ENCODE measurements at places on chromosomes 5 and 9. TPM values are rescaled to one million over a fixed set of nuclear protein-coding genes. Genes with fewer than 3 reads are reported as not detected.

GRCh38 chr5:75558981-75559632, 47.4 kb downstream of the POLK start:
- no peak for DNase-seq

- DNase-seq = no peak
Measured at GRCh38 chr9:14585730-14586473, 107.3 kb downstream of the ZDHHC21 start.

CCNO gene
- not detected for polyA plus RNA-seq

DNA sequence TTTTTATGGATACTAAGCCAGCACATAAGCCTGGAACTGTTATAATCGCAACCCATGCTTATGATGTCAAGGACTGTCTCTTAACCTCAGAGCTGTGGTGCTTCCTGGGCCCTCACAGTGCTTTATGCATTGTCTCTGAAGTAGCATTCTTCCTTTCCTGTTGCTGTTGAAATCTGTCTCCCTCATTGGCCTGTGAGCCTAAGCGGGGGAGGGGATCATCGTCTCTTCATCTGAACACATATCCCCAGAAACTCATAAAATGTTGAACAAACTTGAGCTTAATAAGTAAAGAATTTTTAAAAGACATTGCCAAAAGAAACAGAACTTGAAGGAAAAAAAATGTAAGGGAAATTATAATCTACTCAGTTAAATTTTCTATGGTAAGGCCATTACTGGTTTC, 80.3 kb downstream of the SGCD start:
- no peak for DNase-seq

NR2F1 gene
- polyA plus RNA-seq = 0.57 TPM

- DNase-seq = no peak
Measured at GRCh38 chr9:134454476-134454857, 128.2 kb downstream of the RXRA start.

DNA sequence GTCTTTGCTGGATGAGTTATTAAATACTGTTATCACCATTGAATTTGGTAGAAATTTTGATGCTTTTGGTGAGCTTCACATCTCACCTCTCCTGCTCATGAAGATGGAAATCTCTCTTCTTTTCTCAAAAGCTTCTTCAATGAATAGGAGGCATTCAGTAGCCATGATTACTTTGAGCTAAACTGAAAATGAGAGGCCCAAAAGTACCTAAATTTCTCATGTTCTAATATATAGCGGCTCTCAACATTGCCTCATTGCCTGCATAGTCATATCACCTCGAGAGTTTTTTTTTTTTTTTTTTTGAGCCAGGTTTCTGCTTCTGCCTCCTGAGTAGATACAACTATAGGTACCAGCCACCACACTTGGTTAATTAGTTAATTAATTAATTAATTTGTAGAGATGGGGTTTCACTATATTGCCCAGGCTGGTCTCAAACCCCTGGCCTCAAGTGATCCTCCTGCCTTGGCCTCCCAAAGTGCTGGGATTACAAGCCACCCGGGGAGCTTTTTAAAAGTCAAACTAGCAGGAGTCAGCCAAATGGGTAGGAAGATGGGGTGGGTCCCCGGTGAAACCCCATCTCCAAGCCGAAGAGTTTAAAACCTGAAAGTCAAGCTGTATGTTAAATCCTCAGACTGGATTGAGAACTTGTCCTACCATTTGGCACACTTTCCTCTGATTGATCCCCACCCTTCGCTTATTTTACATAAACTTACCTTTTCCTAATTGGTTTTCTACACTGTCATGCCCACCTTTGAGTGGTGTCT, 169.0 kb downstream of the DOCK2 start:
- DNase-seq = no peak

PCDHB11 gene
- polyA plus RNA-seq = 0.13 TPM

GFI1B gene
- 0.14 TPM for polyA plus RNA-seq

CKMT2 gene
- polyA plus RNA-seq = 1,358 TPM

DNA sequence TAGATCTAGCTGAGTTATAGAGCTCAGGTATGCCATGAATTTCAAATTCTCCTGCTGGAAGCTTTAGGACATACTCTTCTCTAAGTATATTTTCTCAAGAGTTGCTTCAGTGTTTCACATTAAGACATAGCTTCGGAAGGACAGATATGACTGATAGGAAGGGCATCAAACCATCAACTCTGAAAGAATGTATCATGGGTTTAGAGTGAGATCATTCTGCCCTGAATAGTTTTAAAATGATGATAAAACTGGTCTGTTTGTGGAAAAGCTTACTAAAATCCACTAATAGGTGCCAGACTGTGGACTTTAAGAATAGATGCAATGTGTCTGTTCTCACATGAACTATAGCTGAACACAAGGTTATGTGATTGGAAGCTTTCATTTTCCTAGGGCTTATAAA, 8.4 kb downstream of the SPEF2 start:
- no peak for DNase-seq

GRCh38 chr9:87184956-87185642, 237.8 kb upstream of the GAS1 start:
- DNase-seq = no peak

DNA sequence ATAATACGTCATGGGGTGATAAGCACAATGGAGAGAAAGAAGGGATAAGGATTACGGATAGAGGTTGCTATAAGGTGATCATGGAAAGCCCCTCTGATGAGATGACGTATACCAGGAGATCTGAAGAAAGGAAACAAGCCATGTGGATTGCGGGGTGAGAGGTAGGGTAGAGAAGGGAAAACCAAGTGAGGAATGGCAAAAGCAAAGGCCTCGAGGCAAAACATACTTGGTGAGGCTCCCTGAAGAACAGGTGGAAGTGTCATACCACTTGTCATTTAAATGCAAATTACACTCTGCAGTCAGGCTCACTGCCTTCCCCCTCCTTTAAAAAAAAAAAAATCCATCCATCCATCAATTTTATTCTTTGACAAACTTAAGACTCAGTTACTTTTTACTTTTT, 420.8 kb downstream of the RAB3C start:
- DNase-seq = no peak

DNA sequence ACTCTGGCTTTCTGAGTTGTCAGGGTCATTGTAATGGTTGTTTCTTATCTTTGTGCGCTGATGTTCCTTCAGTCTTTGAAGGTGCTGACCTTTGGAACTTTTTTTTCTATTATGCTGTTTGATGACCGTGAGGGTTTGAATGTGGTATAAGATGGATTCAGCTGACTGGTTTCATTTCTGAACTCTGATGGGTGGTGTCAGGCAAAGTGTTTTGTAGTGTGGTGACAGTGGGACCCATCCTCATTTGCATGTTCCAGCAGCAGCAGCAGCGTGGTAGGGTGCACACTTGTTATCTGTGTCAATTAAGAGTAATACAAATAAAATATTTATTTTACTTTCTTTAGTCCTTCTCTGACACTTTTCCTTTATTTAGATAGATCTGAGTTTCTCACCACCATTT, 227.7 kb upstream of the PRR16 start:
- no peak for DNase-seq

- DNase-seq = no peak
Measured at GRCh38 chr9:113306566-113306965, 3.4 kb upstream of the RNF183 start.

- no peak for DNase-seq
Measured at GRCh38 chr5:27011274-27011673, 27.1 kb downstream of the CDH9 start.

GRCh38 chr5:55410845-55411244, 103.1 kb downstream of the MTREX start:
- DNase-seq = no peak

GRCh38 chr9:85420750-85421149, 321.0 kb downstream of the AGTPBP1 start:
- DNase-seq = no peak

DNA sequence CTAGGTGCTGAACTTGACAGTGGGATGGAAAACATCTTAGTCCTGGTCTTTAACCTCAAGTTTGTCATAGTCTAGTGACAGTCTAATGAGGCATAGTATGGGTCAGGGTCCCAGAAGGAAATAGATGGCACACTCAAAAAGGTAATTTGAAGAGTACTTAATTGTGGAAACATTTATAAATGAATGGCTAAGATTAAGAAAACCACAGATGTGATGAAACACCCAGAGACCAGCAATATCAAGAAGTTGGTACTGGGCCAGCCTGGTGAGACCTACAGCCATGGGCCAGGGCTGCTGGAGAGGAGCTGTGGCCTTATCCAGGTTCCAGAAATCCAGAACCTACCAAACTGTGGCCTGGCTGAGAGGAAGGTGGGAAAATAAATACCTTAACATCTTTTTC, 93.5 kb upstream of the ATG10 start:
- no peak for DNase-seq

DNA sequence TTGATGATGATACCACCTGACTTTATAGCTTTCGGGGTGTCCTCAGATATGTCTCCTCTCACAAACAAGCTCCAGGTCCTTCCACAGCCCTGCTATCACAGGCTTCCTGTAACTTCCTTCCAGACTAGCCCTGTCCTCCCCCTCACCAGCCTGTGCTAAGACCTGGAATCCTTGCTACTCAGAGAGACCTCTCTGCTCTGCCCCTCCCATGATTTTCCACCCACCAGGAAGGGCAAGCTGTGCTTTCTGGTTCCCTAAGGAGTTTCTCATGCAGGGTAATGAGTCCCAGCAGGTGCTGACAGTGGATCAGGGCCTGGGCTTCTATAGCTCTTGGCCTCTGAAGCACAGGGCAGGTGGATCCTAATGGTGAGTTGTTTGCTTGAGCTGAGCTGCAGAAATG, 86.9 kb downstream of the AOPEP start:
- DNase-seq = no peak

GRCh38 chr5:135454946-135455345, 2.8 kb upstream of the TIFAB start:
- DNase-seq = no peak

- DNase-seq = no peak
Measured at GRCh38 chr5:67146574-67146973, 50.0 kb downstream of the CD180 start.

GRCh38 chr9:127525401-127526188, 74.3 kb downstream of the LRSAM1 start:
- DNase-seq = no peak

ELAVL2 gene
- polyA plus RNA-seq = 0.04 TPM

DNA sequence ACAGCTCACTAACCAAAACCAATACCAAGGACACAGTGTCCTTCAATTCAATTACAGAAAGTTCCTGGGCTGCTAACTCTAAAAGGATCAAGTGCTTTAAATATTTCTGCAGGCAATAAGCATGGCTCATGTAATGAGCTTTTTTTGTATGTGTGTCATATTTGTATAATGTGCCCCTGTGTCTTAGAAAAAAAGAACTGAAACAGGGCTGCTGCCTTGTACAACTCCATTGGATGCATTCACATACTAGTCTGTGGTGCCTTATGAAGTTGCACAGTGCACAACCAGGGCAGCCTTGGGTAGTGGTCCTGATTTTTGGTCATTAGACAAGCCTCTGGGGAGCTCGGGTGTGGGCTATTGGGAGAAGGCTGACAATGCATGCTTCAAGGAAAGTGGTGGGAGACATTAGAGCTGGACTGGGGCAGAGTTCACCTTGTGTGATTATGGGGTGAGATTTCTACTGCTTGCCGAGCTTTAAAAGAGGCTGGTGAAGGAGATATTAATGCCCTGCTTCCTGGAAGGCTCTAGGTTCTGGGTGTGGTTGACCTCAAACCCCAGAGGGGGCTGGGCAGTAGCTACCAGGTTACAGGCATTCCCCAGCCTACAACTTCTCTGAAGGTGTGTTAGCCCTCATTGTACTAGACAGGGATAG, 3.6 kb upstream of the CPEB4 start:
- DNase-seq = no peak

DNA sequence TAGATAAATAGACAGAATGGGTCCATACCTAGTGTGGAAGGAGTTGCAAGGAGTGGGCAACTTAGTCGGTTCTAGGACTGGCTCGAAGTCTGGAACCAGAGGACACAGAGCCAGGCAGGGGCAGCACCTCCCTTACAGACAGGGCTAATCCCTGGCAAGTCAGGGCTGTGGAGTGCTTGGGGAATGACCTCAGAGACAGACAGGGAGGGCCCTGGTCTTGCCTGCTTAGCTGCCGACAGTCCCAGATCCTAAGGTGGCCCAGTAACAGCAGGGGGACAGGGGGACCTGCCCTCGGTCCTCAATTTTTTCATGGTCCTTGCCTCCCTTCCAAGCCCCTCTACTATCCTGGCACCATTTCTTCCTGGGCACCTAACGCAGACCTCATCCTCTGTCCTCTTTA, 222.4 kb upstream of the TNC start:
- DNase-seq = no peak

DNA sequence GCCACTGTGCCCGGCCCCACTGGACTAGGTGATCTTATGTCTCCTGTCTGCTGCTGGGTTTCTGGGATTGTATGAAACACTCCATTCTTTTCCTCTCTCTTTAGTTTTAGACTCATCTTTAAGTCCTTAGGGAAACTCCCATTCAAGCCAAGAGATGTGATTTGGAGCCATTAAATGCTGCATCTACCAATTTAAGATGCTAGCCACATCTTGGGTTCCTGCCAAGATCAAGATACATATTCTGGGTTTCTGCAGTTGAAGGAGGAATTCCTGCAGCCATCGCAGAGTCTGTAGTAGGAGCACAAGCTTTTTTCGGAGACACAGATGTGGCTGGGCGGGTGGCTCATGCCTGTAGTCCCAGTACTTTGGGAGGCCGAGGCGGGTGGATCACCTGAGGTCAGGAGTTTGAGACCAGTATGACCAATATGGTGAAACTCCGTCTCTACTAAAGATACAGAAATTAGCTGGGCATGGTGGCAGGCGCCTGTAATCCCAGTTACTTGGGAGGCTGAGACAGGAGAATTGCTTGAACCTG, 23.2 kb downstream of the STXBP1 start:
- no peak for DNase-seq

SLC34A1 gene
- polyA plus RNA-seq = not detected

PRDM9 gene
- not detected for polyA plus RNA-seq

- DNase-seq = peak; percentile 56
Measured at GRCh38 chr5:168076561-168076991, 214.9 kb upstream of the WWC1 start.

DNA sequence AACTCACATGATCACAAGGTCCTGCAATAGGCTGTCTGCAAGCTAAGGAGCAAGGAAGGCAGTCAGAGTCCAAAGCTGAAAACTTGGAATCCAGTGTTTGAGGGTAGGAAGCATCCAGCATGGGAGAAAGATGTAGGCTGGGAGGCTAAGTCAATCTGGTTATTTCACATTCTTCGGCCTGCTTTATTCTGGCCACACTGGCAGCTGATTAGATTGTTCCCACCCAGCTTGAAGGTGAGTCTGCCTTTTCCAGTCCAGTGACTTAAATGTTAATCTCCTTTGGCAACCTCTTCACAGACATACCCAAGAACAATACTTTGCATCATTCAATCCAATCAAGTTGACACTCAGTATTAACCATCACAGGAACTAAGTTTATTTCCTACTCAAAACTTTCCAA, 453.4 kb downstream of the TLE4 start:
- no peak for DNase-seq

GRCh38 chr9:37706290-37706689, 47.3 kb upstream of the TRMT10B start:
- no peak for DNase-seq

MZB1 gene
- 0.25 TPM for polyA plus RNA-seq

Data from psoas muscle (tissue), 8 donors.